ENCODE measurements at places on chromosomes 4 and X.

- DNase-seq, result no peak
Measured at GRCh38 chr4:83276299-83277040, 8.1 kb downstream of the COQ2 start.

DNA sequence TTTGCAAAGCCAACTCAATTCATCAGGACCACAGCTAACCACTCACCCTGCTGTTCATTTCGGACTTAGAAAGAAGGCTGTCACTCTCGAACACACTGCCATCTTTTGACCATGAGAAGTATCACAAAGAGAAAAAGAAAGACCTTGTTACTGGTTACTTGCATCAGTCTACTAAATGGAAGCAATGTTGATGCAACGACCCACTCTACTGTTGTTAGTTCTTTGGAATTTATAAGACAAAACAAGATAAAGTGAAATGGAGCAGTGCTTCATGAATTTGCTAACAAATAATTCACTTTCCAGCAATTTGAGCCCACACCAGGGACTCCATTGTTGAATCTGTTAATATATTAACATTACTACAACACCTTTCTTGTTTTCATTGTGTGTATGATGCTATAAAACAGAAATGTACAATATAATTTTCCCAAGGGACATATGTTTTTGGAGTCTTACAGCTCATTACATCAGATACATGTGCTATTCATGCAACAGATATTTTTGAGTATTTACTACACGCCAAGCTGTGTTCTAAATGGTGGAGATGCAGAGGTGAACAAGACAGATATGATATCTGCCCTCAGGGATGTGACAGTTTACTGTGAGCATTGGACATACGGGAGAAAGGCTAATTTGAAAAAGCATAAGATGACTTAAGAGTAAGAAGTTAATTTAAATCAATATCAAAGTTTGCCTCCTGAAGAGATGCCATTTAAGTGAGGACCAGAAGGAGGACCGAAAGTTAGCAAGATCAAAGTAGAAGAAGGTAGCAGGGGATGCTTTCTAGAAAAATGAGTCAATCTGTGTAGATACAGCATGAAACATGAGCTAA lies 87.2 kb downstream of the AREG start:
- peak; percentile 76 for DNase-seq

DNA sequence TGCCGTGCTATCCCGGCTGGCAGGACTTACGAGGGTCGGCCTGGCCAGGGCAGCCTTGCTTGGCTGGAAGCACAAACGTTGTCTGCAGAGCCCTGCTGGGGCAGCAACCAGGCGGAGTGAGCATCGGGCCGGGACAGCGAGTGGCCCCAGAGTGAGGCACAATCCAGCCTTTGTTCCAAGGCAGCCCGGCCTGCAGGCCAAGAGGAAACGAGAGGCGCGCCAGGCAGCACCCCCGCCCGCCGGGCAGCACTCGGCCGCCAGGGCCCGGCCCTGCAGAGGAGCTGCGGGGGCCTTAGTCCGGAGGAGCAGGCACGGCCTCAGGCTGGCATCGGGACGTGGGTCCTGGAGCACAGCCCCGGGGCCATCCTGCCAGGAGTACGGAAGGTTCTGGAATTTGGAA lies 24.1 kb downstream of the FGFRL1 start:
- DNase-seq, result peak; percentile 72

- no peak for DNase-seq
Measured at GRCh38 chr4:111639120-111639690, 506.0 kb upstream of the FAM241A start.

DNA sequence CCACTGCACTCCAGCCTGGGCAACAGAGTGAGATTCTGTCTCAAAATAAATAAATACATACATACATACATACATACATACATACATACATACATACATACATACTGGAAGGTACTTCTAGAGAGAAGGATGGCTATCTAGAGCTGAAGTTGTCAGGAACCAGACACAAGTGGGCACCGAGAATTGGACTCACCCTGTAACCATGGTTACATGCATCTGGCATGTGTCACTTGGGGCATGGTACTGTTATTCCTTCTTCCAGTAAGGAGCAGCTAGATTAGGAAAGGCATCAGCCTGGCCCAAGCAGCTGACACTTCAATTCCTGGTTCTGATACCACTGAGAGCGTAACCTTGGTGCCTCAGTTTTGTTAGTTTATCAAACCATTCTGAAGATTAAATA lies 127.1 kb downstream of the SH3KBP1 start:
- no peak for DNase-seq

GRCh38 chr4:110305455-110305854 lies 107.0 kb upstream of the ELOVL6 start:
- no peak for DNase-seq

DNA sequence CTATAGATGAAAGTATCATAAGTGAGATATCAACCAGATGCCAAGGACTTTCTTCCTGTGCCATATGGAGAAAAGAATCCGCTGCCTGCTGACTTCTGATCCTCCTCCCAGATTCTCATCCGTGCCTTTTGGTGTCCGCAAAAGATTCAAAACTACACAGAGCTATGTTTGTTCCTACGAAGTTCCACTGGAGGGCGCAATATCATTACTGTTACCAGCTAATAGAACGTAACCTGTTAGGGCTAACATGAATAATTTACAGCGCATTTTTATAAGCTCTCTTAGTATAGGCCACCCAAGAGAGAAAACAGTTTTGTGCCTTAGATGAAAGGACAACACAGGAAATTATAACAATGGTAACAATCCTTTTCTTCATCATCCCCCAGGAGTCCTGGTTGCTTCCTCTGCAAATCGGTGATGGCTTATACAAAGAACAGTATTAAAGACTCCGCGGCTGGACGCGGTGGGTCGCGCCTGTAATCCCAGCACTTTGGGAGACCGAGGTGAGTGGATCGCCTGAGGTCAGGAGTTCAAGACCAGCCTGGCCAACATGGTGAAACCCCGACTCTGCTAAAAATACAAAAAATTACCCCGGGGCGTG lies 22.8 kb upstream of the CENPVL3 start:
- peak; percentile 68 for DNase-seq

- DNase-seq, result no peak
Measured at GRCh38 chr4:170040031-170040680, 14.0 kb upstream of the MFAP3L start.

DNA sequence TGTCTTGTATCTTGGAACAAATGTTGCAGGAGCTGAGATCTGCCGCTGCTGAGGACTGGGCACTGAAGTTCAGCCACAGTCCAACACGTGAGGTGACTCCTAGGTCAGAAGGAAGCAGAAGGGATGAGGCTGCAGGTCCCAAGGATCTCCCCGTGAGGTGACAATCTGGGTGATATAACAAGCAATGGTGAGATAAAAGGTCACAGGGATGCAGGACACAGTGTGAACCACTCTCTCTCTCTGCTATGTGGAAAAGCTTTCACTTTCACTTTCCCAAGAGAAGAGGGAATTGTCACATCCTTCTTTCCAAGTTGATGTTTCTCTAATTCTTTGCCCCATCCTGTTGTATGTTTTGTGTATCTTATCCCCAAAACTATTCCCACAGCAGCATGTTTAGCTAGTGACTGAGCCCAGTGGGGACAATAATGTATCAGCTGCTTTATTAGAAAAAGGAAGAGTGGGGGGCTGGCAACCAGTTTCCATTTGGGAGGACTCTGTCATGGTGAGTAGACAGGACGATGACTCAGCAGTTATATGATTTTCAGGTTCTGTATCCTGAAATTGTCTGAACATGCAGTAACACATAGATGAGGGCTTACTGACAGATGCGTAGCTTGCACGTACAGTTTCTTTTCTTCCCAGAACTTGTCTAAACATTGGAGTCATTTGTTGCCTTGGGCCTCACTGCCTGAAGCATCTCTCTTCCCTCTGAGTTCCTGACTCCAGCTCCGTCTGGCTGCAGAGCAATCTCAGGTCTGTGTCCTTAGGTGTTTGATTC lies 1415.8 kb upstream of the TENM3 start:
- DNase-seq, result peak; percentile 39

DNA sequence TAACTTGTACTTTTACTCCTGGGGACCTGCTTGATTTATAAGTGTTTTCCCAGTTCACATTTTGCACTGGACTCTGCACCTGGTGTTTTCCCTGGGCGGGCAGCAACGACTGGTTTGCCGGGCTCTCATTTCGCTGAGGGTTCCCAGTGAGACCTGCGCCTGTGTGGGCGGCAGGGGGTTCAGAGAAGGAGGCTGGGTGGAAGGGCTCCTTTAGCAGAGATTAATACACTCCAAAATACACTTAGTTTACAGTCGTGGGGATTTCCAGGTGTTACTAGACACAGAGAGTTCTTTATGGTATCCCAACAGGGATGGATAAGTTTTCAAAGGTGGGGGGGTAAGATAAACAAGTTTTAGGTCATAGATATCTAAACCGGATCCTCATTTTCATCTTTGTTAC lies 53.0 kb upstream of the SHISA3 start:
- no peak for DNase-seq

- DNase-seq, result peak; percentile 96
Measured at GRCh38 chr4:128776794-128777216, 32.7 kb upstream of the JADE1 start.

- no peak for DNase-seq
Measured at GRCh38 chr4:75042601-75043208, 109.8 kb downstream of the PARM1 start.

- no peak for DNase-seq
Measured at GRCh38 chrX:137747244-137748043, 181.5 kb downstream of the ZIC3 start.

- no peak for DNase-seq
Measured at GRCh38 chr4:80186676-80187075, 10.6 kb upstream of the PRDM8 start.

- no peak for DNase-seq
Measured at GRCh38 chrX:10702031-10702430, 81.6 kb upstream of the MID1 start.

DNA sequence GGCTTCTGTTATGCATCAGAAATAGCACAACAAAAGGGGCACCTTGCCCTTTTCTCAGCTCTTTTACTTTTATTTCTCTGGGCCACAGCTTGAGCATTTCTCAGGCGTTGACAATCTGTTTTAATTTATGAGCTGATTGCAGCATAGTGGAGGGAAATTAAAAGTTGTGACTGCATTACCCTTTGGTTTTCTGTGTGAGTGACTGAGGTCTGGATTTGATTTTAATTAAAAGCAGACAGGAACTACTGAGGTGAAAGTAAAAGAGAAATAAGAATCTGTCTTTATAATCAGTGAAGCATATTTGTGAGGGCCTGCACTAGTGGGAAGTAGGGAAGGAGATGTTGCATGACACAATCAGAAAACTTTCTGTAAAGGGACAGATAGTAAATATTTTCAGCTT lies 43.4 kb upstream of the GEMIN8 start:
- peak; percentile 7 for DNase-seq

DNA sequence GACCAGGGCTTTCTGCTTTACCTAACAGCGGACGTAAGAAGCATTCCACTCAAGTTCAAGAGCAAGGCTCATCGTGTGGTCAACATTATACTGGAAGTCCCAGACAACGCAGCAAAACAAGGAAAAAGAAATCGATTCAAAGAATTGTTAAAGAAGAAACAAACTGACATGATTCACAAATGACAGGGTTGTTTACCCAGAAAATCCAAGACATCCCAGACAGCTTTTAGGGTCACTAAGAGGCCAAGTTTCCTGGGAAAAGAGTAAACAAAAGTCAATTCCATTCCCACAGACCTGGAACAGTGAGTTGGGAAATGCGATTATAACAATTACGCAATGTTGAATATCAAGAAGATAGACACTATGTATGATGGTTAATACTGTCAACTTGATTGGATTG lies 21.5 kb upstream of the HTRA3 start:
- no peak for DNase-seq

GRCh38 chr4:104451573-104451972 lies 43.1 kb downstream of the CXXC4 start:
- DNase-seq, result peak; percentile 41

DNA sequence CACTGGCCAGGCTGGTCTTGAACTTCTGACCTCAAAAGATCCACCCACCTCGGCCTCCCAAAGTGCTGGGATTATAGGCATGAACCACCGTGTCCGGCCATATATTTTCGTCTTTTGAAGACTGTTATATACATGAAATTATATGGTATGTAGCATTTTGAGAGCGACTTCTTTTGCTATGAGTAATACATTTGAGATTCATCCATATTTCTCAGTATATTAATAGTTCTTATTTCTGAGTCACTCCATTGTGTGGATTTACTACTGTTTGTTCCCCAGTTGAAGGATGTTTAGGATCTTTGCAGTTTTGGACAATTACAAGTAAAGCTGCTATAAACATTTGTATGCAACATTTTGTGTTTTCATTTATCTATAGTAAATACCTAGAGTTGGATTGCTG lies 34.9 kb downstream of the GNL3L start:
- no peak for DNase-seq

DNA sequence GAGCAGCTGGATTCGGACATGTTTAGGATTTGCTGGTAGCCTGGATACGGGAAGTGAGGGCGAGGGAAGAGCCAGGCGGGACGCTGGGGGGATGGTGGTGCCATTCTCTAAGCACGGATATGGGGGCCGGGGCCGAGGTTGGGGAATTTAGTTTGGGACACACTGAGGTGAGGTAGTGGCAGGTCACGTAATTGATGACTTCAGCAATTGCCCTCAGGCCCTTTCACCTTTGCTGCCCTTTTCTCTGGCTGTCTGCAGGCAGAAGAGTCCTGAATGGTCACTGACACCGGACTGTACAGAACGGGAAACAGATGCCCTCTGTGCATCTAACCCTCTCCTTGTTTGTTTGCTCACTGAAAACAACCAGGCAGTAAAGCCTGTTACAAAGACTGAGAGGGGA lies 16.9 kb upstream of the HMGB3 start:
- DNase-seq, result no peak

GRCh38 chrX:48989483-48989882 lies 12.6 kb downstream of the GRIPAP1 start:
- DNase-seq, result no peak

DNA sequence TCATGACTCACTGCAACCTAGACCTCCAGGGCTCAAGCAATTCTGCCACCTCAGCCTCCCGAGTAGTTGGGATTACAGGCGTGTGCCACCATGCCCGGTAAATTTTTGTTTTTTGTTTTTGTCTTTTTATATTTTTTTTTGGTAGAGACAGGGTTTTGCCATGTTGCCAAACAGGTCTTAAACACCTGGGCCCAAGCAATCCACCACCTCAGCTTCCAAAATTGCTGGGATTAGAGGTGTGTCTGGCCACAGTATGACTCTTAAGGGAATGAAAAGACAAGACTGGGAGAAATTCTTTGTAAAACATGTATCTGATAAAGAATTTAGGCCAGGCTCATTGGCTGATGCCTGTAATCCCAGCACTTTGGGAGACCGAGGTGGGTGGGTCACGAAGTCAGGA lies 29.2 kb upstream of the PDGFRA start:
- no peak for DNase-seq

- peak; percentile 31 for DNase-seq
Measured at GRCh38 chr4:47485768-47486167, 693 bp downstream of the ATP10D start.

- DNase-seq, result peak; percentile 24
Measured at GRCh38 chr4:3392321-3392720, 49.4 kb upstream of the HGFAC start.

DNA sequence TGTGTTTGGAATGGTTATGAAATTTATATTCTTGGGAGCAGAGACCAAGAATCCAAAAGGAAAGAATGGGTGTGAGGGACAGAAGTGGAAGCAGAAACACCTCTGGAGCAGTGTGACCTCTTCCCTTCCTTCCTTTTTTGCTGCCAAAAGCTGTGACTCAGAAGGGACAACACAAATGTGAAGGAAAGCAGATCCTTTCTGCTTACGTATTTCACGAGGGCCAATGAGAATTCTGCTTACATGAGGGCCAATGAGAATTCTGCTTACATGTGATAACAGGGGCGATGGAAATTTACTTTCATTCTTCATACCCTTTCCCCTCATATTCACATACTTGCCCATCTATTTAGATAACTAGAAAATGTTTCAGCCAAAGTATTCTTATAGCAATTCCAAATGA lies 404.6 kb downstream of the PRDM5 start:
- peak; percentile 37 for DNase-seq

- no peak for DNase-seq
Measured at GRCh38 chrX:69155786-69156520, 9.3 kb downstream of the PJA1 start.
